GM12878 (cell line): ENCODE measurements at places on chromosomes 5 and 9.

DNA sequence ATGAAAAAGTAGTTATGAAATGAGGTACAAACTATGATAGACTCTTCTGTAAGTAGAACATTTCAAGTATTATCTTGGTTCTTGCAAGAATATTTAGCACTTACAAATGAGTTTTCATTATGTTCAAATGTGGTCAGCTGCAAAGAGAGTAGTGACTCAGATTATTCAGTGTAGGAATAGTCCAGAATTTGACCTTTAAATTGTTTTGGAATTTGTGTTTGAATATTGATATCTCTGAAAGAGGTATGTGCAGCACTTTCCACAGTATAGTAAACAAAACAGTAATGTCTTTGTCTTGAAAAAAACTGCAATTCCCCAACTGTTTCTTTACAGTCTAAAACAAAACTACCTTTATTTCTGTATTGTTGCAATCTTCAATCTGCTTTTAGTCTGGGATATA, 56.1 kb downstream of the WDR70 start:
- DNase-seq, result no peak

GRCh38 chr5:154653764-154654485, 101.3 kb upstream of the LARP1 start:
- DNase-seq, result no peak

GRCh38 chr5:130601-131131, 38.7 kb downstream of the PLEKHG4B start:
- no peak for DNase-seq

- no peak for DNase-seq
These were observed 63.8 kb downstream of the TMOD1 start for GRCh38 chr9:97565262-97565661.

- DNase-seq, result no peak
These were observed 75.4 kb upstream of the ARAP3 start for GRCh38 chr5:141757402-141757801.

- DNase-seq, result no peak
These were observed 810.7 kb upstream of the DMAC1 start for GRCh38 chr9:8610256-8610655.

GRCh38 chr5:133256276-133256675, 204.5 kb downstream of the HSPA4 start:
- DNase-seq, result no peak

DNA sequence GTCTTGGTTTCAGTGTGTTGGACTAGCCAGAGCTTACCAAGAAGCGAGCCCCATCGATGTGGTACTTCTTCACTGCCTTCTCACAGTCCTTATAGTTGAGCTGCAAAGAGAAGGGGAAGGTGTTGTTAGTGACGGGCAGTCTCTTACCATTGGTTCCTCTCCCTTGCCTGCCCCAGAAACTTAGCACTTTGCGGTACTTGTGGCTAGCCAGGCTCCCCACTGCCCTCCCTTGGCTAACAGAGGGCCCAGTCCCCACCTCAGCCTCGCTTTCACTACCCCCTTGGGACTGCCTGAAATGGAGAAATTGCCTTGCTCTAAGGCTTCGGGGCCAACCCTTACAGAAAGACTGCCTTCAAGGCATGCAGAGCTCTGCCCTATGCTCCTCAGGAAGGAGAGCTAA, 4.3 kb downstream of the LCP2 start:
- DNase-seq, result peak; percentile 87

DNA sequence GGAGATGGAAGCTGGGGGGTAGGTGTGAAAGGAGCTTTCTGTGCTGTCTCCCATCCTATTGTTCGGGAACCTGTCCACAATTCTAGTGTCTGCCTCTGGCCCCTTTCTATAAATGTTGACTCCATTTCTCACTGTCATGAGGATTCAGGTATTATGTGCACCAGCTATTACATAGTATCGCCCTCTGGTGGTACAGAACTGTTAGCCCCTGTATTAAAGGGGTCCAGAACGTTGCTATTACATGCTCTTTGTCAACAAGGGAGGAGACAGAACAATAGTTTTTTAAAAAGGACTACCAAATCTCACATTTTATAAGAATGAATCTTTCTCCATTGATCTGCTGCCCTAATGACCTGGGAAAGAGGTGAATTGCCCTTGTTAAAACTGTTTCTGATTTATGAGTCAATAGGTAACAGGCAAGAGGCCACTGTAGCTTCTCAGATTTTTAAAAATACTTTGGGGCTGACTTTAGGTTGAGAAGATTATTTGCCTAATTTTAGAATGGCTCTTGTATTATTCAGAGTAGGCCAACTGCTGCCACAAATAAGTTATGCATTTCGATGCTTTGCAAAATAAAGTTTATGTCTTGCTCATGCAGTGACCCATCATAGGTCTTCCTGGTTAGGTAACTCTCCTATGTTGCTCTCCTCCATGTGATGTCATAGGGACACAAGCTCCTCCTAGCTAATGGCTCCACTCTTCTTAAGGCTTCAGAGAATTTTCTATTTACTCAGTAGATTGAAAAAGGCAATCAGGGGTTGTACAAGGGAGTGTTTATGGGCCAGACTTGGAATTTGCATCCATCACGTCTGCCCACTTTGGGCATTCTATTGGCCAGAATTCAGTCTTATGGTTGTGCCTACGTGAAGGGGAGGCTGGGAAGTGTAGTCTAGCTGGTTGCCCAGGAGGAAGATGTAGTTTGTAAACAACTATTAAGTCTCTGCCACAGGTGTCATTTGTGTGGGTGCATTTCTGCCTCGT, 20.8 kb downstream of the DCANP1 start:
- peak; percentile 12 for DNase-seq

GRCh38 chr5:93587597-93588351, 4.8 kb downstream of the NR2F1 start:
- no peak for DNase-seq

- DNase-seq, result no peak
These were observed 153 bp downstream of the ADAMTS2 start for GRCh38 chr5:179345183-179345432.

- DNase-seq, result no peak
These were observed 69.3 kb downstream of the SGCD start for GRCh38 chr5:156396063-156396829.

DNA sequence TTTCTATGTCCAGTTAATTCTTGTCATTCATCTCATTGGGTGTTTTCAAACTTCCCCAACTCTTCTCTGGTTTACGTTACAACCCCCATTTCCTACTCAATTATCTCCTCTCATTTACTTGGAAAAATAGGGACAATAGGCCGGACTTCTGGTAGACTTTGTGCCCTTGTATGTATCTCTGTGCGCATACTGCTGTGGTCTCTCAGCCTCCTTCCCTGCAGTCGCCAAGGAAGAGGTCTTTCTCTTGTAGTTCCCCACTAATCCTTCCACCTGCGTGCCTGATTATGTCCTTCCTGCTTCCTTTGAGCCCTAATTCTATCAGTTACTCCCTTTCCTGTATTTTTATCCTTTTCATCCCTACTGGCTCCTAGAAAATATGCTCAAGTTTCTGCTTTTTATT, 176.3 kb downstream of the GDNF start:
- no peak for DNase-seq

- no peak for DNase-seq
These were observed 6.7 kb upstream of the GCNT4 start for GRCh38 chr5:75058986-75059535.

DNA sequence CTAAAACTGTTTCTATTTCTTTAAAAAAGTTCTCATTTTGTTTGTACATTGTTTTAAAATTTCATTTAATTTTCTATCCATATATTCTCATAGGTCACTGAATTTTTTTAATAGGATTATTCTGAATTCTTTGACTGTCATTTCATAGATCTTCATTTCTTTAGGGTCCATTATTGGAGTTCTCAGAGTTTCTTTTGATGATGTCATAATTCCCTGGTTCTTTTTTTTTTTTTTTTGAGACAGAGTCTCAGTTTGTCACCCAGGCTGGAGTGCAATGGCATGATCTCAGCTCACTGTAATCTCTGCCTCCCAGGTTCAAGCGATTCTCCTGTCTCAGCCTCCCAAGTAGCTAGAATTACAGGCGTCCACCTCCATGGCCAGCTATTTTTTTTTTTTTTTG, 89.9 kb downstream of the DMRT2 start:
- no peak for DNase-seq

DNA sequence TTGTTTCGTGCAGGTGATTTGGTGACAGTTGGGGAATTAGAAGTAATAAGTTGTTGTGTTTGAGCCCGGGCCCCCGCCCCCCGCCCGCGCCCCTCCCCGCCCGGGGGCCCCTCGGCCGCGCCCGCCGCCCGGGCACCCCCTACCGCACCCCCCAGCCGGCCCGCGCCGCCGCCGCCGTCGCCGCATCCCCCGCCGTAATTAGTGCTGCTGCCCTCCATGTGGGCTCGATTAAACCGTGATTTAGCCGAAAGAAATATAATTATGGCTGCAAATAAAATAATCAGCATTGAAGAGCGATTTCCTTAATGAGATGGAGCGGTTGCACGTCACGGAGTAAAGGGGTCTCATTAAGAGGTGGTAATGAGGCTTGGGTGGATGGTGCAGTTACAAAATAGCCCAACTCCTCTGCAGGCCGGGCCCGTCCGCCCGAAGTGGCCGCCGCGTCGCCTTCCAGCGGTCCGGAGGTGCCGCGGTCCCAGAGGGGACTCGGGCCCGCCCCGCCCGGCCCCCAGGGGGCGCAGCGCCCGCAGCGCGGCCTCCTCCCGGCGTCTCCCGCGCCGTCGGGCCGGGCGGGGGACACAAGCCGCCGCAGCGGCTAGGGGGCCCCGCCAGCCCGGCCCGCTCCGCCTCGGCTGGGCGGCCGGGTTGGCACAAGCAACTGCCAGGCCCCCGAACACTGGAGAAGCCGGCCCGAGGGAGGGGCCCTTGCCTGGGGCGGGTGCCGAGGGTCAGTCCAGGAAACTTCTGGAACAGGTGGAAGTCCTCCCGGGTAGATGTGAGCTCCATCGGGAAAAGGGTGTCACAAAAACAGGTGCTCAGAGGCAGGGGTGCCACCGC, 6.9 kb upstream of the OTP start:
- no peak for DNase-seq

- DNase-seq, result no peak
These were observed 919.0 kb downstream of the TAF11L14 start for GRCh38 chr5:18553269-18553668.

DNA sequence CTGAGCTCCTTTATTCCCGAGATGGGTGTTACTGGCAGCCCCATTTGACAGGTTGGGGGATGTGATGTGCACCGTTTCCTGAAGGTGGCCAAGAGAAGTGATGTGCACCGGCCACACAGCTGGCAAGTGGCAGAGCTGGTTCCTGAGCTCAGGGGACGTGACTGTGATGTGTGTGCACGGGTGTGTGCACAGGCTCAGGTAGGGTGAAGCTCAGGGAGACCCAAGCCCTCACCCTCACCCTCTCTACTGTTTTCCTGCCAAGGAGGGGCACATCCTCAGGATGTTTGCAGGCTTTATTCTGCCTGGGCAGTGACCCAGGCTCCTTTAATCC, 56.6 kb downstream of the WWC1 start:
- DNase-seq, result no peak

GRCh38 chr9:127698985-127699670, 7.7 kb upstream of the CFAP157 start:
- DNase-seq, result peak; percentile 73

DNA sequence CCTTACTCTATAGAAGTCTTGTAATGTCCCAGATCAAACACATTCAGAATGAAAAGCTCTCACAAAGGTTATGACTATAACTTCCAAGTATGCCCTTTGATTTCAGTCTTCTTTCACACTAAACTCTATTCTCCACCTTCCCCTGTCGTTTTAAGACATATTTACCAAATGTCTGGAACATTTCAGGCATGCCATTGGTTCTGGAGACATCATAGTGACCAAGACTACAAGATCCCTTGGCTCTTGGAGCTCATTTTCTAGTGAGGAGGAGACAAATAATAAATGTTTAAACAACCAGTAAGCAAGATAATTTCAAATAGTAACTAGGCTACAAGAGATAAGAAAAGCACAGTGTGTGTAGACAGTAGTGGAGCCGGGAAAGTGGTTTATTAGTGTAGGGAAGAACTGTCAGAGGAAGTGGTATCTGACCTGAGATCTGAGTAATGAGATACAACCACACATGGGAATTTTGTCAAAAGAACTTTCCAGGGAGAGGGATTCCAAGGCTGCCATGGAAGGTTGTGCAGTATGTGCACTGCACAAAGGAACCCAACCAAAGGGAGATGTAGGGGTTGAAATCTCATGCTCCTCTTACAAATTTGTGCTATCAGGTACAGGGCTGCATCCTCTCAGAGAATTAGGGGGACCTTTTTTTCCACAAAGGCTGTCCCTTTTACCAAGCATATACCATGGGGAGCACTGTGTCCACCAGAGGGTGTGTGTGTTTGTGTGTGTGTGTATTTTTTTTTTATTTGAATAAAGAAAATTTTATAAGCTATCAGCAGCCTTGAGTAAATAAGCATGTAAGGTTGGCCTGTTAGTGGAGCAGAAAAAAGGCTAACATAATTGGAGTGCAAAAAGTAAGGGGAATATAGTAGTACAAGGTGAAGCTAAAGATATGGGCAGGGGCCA, 1279.1 kb upstream of the WWC1 start:
- DNase-seq, result no peak

DNA sequence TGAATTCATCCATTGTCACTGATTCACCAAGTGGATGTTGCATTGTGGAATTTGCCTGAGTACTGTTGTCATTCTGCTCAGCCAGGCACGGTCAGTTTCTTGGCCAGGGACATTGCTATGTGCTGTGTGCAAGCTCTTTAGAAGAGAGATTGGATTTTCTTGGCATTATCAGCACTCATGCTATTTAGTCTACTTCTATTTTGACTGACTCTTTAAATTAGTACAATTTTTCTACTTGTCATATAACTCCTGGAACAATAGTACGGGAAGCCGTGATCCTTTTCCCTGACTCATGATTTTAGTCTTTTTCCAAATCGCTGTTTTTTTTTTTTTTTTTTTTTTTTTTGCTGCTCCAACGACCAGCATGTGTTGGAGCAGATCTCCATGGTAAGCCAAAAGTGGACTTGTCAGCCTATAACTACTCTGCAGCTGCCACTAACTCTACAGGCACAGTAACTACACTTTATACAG, 129.7 kb downstream of the CDC42SE2 start:
- DNase-seq, result no peak

- DNase-seq, result no peak
These were observed 1313.7 kb downstream of the PTPRD start for GRCh38 chr9:9299134-9299533.

DNA sequence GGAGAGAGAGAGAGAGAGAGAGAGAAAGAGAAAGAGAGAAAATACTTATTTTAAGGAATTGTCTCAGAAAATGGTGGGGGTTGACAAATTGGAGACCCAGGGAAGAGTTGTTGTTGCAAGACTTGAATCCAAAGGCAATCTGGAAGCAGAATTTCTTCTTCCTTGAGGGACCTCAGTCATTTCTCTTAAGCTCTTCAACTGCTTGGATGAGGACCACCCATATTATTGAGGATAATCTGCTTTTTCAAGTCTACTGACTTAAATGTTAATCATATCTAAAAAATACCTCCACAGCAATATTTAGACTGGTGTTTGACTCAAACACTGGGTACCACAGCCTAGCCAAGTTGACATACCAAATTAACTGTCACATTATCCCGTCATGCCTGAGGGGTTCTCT, 2.9 kb downstream of the CDKN2B-AS1 start:
- no peak for DNase-seq

DNA sequence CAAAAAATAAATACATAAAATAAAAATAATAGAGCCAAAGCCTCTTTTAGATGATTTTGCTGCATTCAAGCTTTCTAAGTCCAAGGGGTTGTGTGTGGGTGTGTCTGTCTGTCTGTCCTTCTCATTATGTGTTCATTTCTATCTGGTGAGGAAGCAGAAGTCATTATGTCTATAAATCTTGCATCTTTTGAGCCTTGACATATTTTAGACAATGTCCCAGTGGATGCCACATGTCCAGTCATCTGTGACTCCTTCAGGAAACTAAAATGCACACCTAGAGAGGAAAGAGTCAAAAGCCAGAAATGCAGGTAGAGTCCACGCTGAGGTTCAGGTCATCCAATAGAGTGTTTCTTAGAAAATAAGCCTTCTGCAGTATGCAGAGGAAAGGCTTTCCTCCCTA, 80.9 kb downstream of the GALNT10 start:
- no peak for DNase-seq
